ENCODE measurements at places on chromosomes 5 and 9. TPM values are rescaled to one million over a fixed set of nuclear protein-coding genes. Genes with fewer than 3 reads are reported as not detected.

DNA sequence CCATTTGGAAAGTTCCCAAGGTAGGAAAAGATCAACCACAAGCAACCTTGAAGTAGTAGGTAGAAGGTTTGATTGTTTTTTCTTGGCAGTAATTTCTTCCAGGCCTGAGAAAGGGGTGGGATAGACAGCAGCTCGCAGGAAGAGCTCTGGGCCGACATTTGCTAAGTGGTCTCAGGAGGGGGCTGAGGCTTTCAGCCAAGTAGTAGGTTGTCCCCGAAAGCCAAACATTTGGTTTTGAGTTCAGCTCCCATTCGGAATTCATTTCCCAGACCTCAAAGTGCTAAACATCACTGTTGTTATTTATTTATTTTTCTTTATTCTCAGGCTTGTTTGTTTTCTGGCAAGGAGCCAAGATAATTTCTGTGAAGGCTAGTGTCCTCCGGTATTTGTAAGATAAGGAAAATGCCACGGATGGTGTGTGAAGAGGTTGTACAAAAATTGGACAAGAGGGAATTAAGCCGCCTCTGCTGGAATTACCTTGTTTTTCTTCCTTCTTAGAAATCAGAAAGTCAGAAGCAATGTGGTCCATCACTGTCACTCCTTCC lies 112.1 kb downstream of the KIF4B start:
- no peak for DNase-seq

DNA sequence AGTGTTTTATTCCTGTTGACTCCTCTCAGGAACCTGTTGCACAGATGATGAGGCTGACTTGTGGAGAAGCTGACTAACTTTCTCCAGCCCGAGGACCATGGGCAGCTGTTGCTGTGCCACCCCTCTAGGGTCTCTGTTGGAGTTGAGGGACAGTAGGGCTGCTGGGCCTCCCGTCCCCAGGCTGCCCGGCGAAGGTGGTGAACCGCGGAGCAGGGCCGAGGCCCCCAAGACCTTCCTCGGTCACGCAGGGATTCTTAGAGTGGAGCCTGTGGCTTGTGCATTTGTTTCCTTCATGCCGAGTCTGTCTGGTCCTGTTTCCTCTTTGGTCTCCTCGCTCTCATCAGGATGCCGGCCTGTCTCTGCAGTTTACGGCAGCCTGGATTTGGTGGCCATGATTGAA lies 40.2 kb downstream of the CACNA1B start:
- no peak for DNase-seq

DNA sequence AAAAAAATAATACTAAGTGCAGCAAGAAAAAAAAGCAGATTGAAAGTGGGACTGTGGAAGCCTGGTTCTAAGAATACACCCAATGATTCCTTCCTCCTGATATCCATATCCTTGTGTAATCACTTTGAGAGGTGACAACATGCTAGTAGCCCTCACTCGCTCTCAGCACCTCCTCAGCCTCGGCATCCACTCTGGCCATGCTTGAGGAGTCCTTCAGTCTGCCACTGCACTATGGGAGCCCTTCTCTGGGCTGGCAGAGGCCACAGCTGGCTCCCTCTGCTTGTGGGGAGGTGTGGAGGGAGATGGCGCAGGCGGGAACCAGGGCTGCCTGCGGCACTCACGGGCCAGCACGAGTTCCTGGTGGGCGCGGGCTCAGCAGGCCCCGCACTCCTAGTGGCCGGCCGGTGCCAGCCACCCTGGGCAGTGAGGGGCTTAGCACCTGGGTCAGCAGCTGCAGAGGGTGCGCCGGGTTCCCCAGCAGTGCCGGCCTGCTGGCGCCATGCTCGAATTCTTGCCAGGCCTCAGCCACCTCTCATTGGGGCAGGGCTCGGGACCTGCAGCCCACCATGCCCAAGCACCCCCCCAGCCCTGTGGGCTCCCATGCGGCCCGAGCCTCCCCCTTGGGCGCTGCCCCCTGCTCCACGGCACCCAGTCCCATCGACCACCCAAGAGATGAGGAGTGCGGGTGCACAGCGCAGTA lies 24.5 kb upstream of the SELENOP start:
- no peak for DNase-seq

- no peak for DNase-seq
Measured at GRCh38 chr5:170769898-170770416, 13.6 kb upstream of the GABRP start.

Gene CDO1
- 6.8 TPM for total RNA-seq

Gene PIP5K1B
- 71.9 TPM for total RNA-seq

- DNase-seq = no peak
Measured at GRCh38 chr9:4519604-4520003, 29.3 kb downstream of the SLC1A1 start.

GRCh38 chr9:116064970-116065369 lies 88.6 kb upstream of the PAPPA start:
- no peak for DNase-seq
